Activated CD4-positive, alpha-beta memory T cell treated with anti-CD3 and anti-CD28 coated beads, Interleukin-2, amount 10 ng/mL, durations not matched to agents 7 days and 5 days (primary cell): ENCODE measurements at places on chromosomes 2 and 18. TPM values are rescaled to one million over a fixed set of nuclear protein-coding genes. Genes with fewer than 3 reads are reported as not detected.

GRCh38 chr2:107777974-107778373 is 48.7 kb upstream of the RGPD4 start:
- no peak overlapping the region for H3K4me3 ChIP-seq
- H3K36me3 ChIP-seq: no peaks in the 10 kb centered on the region
- no peaks in the 10 kb centered on the region for H3K27me3 ChIP-seq
- H3K4me1 ChIP-seq: no peaks in the 10 kb centered on the region
- H3K27ac ChIP-seq: no peak overlapping the region

- no peaks in the 10 kb centered on the region for H3K27me3 ChIP-seq
- no peaks in the 10 kb centered on the region for H3K4me1 ChIP-seq
- H3K4me3 ChIP-seq: no peak overlapping the region
Measured at GRCh38 chr18:59712311-59712710, 15.1 kb upstream of the CCBE1 start.

DNA sequence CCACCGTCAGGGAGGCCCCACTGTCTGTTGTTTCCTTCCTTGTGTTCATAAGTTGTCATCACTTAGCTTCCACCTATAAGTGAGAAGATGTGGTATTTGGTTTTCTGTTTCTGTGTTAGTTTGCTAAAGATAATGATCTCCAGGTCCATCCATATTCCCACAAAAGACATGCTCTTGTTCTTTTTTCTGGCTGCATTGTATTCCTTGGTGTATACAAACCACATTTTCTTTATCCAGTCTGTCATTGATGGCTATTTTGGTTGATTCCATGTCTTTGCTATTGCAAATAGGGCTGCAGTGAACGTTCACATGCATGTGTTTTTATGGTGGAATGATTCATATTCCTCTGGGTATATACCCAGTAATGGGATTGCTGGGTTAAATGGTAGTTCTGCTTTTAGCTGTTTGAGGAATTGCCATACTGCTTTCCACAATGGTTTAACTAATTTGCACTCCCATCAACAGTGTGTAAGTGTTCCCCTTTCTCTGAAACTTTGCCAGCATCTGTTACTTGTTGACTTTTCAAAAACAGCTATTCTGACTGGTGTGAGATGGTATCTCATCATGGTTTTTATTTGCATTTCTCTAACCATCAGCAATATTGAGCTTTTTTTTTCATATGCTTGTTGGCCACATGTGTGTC is 156.6 kb upstream of the NOSTRIN start:
- no peaks in the 10 kb centered on the region for H3K27me3 ChIP-seq
- no peak overlapping the region for H3K4me3 ChIP-seq
- H3K4me1 ChIP-seq: no peaks in the 10 kb centered on the region
- H3K36me3 ChIP-seq: no peaks in the 10 kb centered on the region

- H3K4me3 ChIP-seq: no peak overlapping the region
- no peak for DNase-seq
- no peak overlapping the region for H3K27ac ChIP-seq
- H3K27me3 ChIP-seq: no peaks in the 10 kb centered on the region
- H3K4me1 ChIP-seq: no peaks in the 10 kb centered on the region
Measured at GRCh38 chr2:120887320-120887697, 151.6 kb downstream of the GLI2 start.

- no peak overlapping the region for H3K27ac ChIP-seq
- no peak overlapping the region for H3K4me3 ChIP-seq
- peaks cover 14% of the 10 kb centered on the region for H3K36me3 ChIP-seq
- H3K27me3 ChIP-seq: no peaks in the 10 kb centered on the region
- peak; percentile 56 for DNase-seq
Measured at GRCh38 chr18:3605954-3606443, 156.0 kb downstream of the TGIF1 start.

DNA sequence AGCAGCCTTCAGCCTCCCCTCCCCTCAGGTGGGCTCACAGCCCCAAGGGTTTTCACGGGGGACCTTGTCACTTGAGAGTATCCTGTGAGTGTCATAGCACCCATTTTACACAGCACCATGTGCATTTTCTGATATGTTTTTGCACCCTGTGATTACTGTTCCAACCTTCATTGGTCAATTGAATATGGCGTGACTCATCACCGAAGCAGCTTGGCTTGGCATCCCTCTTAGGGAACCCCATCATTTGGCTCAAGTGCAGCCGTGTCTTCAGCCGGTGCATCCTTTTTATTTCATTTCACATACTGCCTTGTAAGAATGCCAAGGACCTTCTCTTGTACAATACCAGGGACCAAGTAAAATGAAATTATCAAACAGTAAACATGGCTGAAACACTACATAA is 57.6 kb downstream of the NPAS2 start:
- H3K36me3 ChIP-seq: no peaks in the 10 kb centered on the region
- DNase-seq: no peak
- H3K4me3 ChIP-seq: no peak overlapping the region
- H3K27me3 ChIP-seq: no peaks in the 10 kb centered on the region

DNA sequence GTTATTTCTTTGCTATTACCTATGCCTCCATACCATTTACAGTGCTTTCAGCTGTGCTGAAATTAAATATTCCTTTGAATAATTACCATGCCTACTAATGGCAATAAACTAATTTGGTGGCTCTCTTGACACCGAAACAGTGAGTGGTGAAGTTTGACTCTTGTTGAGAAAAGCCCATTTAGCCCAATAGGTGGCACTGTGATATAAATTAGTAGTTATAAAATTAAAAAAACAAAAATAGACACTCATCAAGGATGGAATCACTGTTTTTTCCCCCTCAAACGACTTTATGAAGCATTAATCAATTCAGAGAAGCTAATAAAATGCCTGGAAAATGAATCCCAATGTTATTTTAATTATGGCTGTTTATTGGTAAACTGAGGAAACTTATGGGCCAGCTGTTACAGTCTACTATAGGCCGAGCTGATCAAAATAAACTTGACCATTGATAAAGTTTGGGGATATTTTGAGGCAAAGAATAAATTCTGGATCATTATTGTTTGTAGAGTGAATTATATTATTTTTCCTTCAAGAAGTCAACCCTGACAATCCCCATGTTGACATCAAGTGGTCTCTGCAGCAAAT is 339.6 kb downstream of the TRIB2 start:
- no peak overlapping the region for H3K27ac ChIP-seq
- H3K4me1 ChIP-seq: no peaks in the 10 kb centered on the region
- H3K4me3 ChIP-seq: no peak overlapping the region
- no peaks in the 10 kb centered on the region for H3K36me3 ChIP-seq

The CEBPZOS gene
- total RNA-seq: 36.3 TPM

The ZAP70 gene
- total RNA-seq: 283 TPM

The ACADL gene
- total RNA-seq: not detected
